ENCODE measurements at places on chromosomes 3 and 15. TPM values are rescaled to one million over a fixed set of nuclear protein-coding genes. Genes with fewer than 3 reads are reported as not detected.

The AP3B2 gene
- 0.11 TPM for total RNA-seq

The ROPN1 gene
- not detected for total RNA-seq

The P2RY13 gene
- not detected for total RNA-seq

The OXTR gene
- total RNA-seq = 81.4 TPM

The UTS2B gene
- 1.3 TPM for total RNA-seq

The CCK gene
- total RNA-seq = not detected

The PDZRN3 gene
- total RNA-seq = 12.8 TPM

The TEX9 gene
- 2.6 TPM for total RNA-seq

The ADAMTSL3 gene
- not detected for total RNA-seq

The MAP2K1 gene
- total RNA-seq = 32.1 TPM

The GOLGA6B gene
- total RNA-seq = not detected

The SNX22 gene
- total RNA-seq = not detected

The GPR171 gene
- total RNA-seq = not detected

The ZNF662 gene
- total RNA-seq = 17.1 TPM

The ACVR2B gene
- total RNA-seq = 7.0 TPM

The GPR62 gene
- not detected for total RNA-seq

The CLRN1 gene
- total RNA-seq = not detected

The C3orf52 gene
- total RNA-seq = 34.3 TPM

The GABRB3 gene
- total RNA-seq = 3.5 TPM

The RAB43 gene
- 16.1 TPM for total RNA-seq

The CCDC33 gene
- total RNA-seq = 0.54 TPM

The DUOXA2 gene
- not detected for total RNA-seq

Data from placental epithelial cell (primary cell).